ENCODE measurements at places on chromosomes 16 and 17. TPM values are rescaled to one million over a fixed set of nuclear protein-coding genes. Genes with fewer than 3 reads are reported as not detected.

Gene PYDC1
- not detected for total RNA-seq

Gene SLC35G6
- total RNA-seq, result not detected

Gene COTL1
- total RNA-seq, result 117 TPM

Gene NPIPB9
- total RNA-seq, result 9.9 TPM

Gene PRRT2
- total RNA-seq, result 13.3 TPM

Gene HCRT
- not detected for total RNA-seq

Gene SCGB1C2
- not detected for total RNA-seq

Gene FAM20A
- 1.6 TPM for total RNA-seq

Gene MT1F
- total RNA-seq, result 7.4 TPM

Gene NPW
- total RNA-seq, result 1.9 TPM

Gene RNF135
- 3.7 TPM for total RNA-seq

Gene COX10
- total RNA-seq, result 46.6 TPM

Gene VTN
- total RNA-seq, result not detected

Gene PLLP
- total RNA-seq, result 2.1 TPM

Gene XYLT1
- total RNA-seq, result 24.7 TPM

Gene TACO1
- 15.4 TPM for total RNA-seq

Gene CHST5
- total RNA-seq, result not detected

Gene KRT32
- total RNA-seq, result not detected

Gene TNK1
- 15.0 TPM for total RNA-seq

Gene DUS1L
- 110 TPM for total RNA-seq

Gene NPIPB4
- total RNA-seq, result 77.6 TPM

Gene CFAP97D1
- total RNA-seq, result 0.12 TPM

Gene ADAMTS18
- total RNA-seq, result 0.90 TPM

Gene B9D1
- total RNA-seq, result 63.5 TPM

Gene NSRP1
- total RNA-seq, result 15.7 TPM

Gene SMIM36
- not detected for total RNA-seq

Gene EFCAB5
- not detected for total RNA-seq

Gene CSH2
- total RNA-seq, result not detected

Gene CLEC18B
- total RNA-seq, result 0.31 TPM

Gene SPATA22
- total RNA-seq, result not detected

Gene CA5A
- not detected for total RNA-seq

Gene KRTAP4-5
- not detected for total RNA-seq

Gene PRMT7
- 61.9 TPM for total RNA-seq

Gene OR2C1
- total RNA-seq, result not detected

Gene LITAF
- total RNA-seq, result 139 TPM

Gene HOXB6
- total RNA-seq, result not detected

Gene PPM1E
- 15.8 TPM for total RNA-seq

Gene CCL13
- not detected for total RNA-seq

Gene HS3ST3B1
- total RNA-seq, result 17.7 TPM

Gene FBXO31
- 11.3 TPM for total RNA-seq

Gene ZNF75A
- 31.3 TPM for total RNA-seq

Gene TBC1D3H
- not detected for total RNA-seq

Measured in GM23338 (cell line).